HCEC 1CT (cell line): ENCODE measurements at places on chromosomes 12 and 14.

- DNase-seq, result no peak
Measured at GRCh38 chr12:45125997-45126396, 75.1 kb upstream of the DBX2 start.

- DNase-seq, result no peak
Measured at GRCh38 chr14:91906374-91906773, 39.0 kb upstream of the TC2N start.

GRCh38 chr14:69741055-69741454, 25.9 kb upstream of the SRSF5 start:
- no peak for DNase-seq

GRCh38 chr14:100540141-100540925, 46.9 kb downstream of the BEGAIN start:
- no peak for DNase-seq

- DNase-seq, result peak; percentile 45
Measured at GRCh38 chr12:96034621-96035282, 635 bp downstream of the LTA4H start.

DNA sequence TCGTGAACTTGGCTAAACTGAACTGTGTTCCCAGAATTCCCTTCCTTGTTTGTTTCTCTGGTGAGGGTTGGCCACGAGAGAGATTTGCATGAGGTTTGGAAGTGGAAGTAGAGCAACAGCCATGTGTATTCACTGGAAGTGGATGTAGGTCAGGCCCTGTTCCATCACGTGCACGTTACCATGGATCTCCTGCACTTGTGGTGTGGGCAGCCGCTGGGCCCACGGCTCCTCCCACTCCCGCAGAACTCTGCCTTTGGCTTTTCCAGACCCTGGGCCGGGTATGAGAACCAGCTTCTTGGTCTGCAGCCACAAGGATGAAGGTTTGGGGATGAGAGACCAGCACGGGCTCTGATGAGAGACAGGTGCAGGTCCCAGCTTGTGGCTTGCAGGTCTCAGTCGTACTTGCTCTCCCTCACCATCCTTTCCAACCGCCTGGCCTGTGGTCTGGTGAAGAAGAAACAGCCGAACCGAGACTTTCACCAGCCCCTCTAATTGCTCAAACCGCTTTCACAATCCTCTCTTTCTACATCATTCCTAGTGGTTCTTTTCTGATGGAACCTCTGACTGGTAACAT, 94.9 kb downstream of the DUSP16 start:
- no peak for DNase-seq

- DNase-seq, result no peak
Measured at GRCh38 chr12:75945581-75945980, 86.0 kb downstream of the PHLDA1 start.

DNA sequence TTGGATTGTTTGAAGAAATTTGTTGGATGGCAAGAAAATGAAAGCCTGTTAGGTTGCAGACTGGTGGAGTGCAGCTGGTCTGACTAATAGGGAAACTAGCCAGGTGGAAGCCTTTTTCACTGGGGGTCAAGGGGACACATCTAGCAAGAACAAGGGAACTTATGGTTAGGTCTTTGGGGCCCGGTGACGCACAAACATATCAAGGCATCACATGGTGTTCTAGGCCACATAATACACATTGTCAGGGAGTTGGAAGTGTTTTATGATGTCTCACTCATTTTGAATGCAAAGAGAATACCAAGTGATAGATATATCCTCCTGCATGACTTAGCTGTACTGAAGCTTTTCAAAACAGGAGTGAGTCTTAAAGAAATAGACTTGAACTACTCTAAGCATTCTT, 351.2 kb downstream of the KCNH5 start:
- DNase-seq, result peak; percentile 99

- DNase-seq, result no peak
Measured at GRCh38 chr14:99579903-99580571, 24.0 kb downstream of the CCDC85C start.

DNA sequence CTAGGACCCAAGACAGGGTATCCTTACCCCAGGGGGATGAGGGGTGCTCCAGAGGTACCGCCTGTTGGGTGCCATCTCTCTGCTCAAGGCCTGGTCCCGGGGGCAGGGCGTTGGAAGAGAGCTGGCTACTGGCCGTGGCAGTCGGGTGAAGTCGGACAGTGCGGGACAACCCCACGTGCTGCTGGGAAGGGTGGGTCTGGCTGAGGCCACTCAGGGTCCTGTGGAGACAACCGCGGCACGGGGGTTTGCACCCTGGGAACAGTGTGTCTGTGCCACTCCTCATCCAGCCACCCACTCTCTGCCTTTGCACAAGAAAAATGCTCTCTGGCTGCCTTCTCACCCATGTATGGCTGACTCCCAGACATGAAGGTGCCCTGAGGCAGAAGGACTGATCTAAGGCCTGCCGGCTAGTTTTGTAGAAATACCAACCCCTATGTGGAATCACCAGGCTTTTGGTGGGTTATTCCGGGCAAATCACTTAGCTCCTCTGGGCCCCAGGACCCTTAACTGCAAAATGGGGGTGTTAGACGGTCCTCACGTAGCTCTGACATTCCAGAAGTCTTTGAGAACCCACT, 56.5 kb downstream of the LTBP2 start:
- no peak for DNase-seq
